Tongue (tissue), 3 donors: ENCODE measurements at places on chromosomes 5 and 9.

- DNase-seq: no peak
Observed at GRCh38 chr5:67383451-67383850, 186.9 kb upstream of the CD180 start.

DNA sequence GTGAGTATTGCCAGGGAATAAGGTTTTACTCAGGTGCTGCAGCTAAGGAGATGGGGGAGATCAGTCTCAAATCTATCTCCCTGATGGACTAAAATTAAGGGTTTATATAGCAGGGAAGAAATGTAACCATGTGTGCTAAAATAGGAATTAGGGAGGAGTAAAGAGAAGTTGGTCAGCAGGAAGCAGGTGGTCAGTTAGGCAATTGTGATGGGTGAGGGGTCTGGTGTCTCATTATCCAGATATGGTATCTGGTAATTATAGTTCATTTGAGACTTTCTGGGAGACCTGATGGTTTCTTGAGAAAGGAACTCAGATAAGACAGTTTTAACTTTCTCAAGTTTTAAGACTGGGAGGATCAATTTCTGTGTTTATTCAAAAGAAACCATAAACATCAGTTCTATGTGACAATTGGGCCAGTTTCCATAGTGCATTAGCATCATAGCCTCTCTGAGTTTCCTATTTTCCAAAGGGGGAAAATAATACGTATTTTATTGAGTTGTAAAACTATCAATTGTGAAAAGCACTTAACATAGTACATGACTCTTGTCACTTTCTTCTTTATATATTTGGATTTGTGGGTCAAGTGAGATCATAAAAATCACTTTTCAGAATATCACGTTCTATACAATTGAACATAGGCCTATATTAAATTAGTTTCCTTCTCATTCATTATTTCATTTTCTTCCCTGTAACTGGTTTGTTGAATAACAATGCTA, 115.9 kb downstream of the ZSWIM6 start:
- DNase-seq: no peak

DNA sequence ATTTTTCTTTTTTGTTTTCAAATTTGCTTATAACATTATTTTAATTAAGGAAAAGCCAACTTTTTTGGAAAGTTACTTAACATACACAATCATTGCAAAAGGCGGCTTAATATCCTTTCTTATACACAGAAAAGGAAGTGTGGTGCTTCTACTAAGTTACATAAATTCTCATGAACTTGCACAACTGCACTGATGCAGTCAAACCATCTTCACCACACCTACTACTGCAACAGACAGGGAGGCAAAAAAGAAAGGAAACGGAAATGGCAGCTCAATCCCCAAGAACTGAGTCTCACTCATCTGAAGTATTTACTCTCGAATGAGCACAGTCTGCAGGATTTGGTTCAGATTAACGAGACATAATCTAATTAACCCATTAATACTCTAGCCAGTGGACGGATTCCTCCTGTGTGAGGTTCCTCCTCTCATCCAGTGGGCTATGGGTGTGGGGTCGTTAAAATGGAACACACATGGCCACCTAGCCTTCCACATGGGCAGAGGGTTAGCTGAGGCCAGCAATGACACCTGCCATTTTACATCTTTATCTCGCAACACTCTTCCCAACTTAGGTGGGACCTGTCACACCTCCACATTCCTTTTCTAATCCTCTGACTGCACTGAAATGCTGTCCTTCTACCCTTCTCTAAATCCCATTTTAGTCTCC, 30.0 kb downstream of the GOLM1 start:
- DNase-seq: no peak

- DNase-seq: peak; percentile 93
Observed at GRCh38 chr5:140295414-140295813, 7.5 kb downstream of the PFDN1 start.

- DNase-seq: no peak
Observed at GRCh38 chr5:172052450-172053236, 46.2 kb upstream of the FBXW11 start.

- DNase-seq: no peak
Observed at GRCh38 chr5:159811712-159812111, 104.6 kb upstream of the ADRA1B start.

GRCh38 chr9:82421498-82421897, 432.9 kb downstream of the SPATA31D1 start:
- peak; percentile 38 for DNase-seq

DNA sequence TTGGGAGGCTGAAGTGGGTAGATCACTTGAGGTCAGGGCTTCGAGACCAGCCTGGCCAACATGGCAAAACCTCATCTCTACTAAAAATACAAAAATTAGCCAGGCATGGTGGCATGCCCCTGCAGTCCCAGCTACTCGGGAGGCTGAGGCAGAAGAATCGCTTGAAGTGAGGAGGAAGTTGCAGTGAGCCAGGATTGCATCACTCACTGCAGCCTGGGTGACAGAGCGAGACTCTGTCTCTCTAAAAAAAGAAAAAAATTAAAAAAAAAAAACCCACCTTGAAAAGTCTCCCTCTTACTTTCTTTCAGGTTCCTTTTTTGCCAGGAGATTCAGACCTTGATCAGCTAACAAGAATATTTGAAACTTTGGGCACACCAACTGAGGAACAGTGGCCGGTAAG, 34.2 kb downstream of the CDK7 start:
- no peak for DNase-seq

DNA sequence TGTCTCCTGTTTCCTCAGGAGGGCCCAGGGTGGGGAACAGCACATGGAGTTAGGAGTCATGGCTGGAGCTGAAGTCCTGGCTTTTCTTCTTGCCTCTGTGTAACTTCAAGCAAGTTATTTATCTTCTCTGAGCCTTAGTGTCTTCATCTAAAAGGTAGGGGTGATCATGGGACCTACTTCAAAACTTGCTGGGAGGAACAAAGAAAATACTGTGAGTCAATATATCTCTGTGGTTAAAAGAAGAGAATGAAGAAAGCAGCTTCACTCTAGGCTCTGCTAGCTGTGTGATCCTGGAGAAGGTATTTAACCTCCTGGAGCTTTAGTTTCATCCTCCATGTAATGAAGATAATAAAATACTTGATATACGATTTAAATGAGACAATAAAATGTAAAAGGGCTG, 26.5 kb downstream of the AFAP1L1 start:
- DNase-seq: no peak

GRCh38 chr5:134207696-134208095, 18.2 kb downstream of the PPP2CA start:
- DNase-seq: no peak

DNA sequence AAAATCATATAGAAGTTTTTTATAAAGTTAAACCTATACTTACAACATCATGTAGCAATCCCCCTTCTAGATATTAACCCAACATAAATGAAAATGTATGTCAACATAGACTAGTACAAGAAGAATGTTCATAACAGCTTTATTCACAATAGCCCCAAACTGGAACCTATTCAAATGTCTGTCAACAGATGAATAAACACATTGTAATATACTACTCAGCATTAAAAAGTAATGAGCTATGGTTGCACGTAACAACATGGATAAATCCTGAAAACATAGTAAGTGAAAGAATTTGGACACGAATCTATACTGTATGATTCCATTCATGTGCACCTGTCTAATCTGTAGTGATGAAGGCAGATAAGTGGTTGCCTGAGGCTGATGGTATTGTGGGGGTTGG, 73.9 kb downstream of the CSNK1G3 start:
- no peak for DNase-seq

DNA sequence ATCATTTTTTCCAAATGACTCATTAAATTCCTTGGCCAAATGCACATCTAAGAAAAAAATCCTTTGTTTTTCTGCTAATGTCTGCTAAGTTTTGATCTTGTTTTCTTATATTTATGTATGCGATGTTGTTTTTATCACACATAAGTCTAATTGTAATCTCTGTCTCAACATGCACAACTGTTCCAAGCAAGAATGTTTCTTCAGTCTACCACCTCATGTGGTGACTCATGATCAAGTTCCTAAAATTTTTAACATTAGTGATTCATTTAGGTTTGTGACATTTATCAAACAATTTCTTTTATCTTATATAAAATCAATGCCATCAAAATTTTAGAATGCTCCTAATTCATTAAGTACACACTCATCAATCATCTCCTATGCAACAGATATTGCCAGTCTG, 763.9 kb upstream of the FAM174A start:
- no peak for DNase-seq

- DNase-seq: peak; percentile 85
Observed at GRCh38 chr5:159094745-159095144, 5.0 kb downstream of the EBF1 start.

GRCh38 chr9:134420281-134420845, 94.1 kb downstream of the RXRA start:
- no peak for DNase-seq

DNA sequence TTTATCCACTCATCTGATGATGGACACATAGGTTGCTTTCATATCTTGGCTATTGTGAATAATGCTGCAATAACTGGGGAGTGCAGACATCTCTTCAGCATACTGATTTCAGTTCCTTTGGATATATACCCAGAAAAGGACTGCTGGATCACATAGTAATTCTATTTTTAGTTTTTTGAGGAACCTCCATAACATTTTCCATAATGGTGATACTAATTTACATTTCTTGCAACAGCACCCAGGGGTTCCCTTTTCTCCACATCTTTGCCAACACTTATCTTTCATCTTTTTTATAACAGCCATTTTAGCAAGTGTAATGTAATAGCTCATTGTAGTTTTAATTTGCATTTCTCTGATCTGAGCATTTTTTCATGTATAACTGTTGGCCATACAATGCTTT, 34.1 kb upstream of the NR4A3 start:
- no peak for DNase-seq

GRCh38 chr5:180336234-180337020, 16.7 kb downstream of the GFPT2 start:
- no peak for DNase-seq

- DNase-seq: no peak
Observed at GRCh38 chr5:99379187-99379586, 450.4 kb upstream of the CHD1 start.

- DNase-seq: no peak
Observed at GRCh38 chr5:114435885-114436299, 74.0 kb downstream of the KCNN2 start.

DNA sequence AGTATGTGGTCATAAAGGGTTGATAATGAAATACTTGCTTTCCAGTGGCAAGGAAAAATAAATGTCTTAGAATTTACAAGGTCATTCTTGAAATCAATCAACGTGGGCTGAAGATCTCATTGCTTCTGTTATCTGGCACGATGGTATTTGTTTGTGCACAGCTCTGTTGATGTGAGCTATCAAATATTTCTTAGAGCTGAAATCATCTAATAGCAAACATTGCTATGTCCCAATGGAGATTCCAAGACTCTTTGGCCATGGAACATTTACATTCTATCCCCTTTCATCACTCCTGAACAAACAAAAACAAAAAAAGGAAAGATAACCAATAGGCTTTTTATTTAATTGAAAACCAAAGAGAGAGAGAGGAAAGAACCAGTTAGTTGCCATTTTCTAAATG, 111.5 kb upstream of the CCDC152 start:
- DNase-seq: no peak

DNA sequence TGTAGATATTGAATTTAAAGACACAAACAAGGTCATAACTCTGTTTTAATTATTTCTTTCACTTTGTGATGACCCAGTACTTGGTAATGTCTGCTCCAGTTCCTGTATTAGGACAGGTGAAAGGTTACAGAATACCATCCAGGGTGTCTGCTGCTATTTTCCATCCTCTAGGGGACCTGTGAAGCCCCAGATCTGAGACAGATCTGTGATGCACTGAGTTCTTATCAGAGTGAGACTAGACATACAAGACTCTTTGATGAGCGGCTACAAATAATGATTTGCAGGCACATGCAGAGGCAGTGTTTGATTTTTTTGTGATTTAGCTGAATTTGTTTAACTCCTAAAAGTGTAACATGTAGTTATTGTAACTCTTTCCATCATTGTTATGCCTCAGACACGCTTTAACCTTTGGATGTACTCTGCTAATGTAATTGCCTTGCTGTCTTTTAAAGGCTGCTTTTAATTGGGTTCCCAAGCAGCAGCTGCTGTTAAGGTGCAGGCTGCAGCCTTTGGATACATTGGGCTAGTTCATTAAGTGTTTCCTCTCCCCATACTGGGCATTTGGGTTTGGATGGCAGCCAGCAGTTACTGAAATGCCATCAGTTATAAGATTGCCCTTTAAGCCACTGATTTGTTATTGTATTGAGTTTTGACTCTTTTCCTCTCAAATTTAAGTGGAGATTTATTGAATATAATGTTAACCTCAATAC, 63.3 kb downstream of the RASGRF2 start:
- DNase-seq: no peak

GRCh38 chr5:29005386-29005785, 1967.0 kb upstream of the CDH9 start:
- DNase-seq: no peak

GRCh38 chr5:96771395-96771794, 36.4 kb downstream of the ERAP1 start:
- no peak for DNase-seq

DNA sequence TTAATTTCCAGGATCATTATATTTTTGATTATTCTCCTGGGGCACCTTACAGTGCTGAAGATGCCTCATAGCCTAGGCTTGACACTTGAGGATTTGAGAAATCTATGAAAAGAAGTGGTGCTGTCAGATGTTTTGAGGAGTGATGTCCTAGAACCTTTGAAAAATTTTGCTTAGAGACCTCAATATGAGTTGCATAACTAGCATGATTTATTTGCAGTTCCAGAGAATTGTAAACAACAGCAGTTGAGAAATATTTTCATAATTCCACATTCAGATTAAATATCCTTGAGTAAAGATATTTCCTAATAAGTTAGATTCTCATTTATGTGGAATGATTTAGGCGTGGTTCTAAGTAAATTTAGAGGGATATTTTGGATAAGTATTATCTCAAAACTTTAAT, 225.8 kb downstream of the ADAMTSL1 start:
- no peak for DNase-seq

GRCh38 chr9:27373851-27374250, 76.9 kb upstream of the EQTN start:
- DNase-seq: no peak

GRCh38 chr5:88502179-88503040, 233.8 kb upstream of the TMEM161B start:
- peak; percentile 5 for DNase-seq

- DNase-seq: no peak
Observed at GRCh38 chr9:71250581-71250980, 129.2 kb upstream of the TRPM3 start.

DNA sequence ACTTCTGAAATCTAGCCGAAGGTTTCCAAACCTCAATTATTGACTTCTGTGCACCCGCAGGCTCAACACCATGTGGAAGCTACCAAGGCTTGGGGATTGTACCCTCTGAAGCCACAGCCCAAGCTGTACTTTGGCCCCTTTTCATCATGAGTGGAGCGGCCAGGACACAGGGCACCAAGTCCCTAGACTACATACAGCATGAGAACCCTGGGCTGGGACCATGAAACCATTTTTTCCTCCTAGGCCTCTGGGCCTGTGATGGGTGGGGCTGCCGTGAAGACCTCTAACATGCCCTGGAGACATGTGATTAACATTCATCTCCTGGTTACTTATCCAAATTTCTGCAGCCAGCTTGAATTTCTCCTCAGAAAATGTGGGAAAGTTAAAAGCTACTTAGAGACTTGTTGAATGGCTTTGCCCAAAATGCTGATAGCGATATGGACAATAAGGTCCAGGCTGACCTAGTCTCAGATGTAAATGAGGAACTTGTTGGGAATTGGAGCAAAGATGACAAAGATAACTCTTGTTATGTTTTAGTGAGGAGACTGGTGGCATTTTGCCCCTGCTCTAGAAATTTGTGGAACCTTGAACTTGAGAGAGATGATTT, 34.1 kb upstream of the CPLANE1 start:
- DNase-seq: no peak

- no peak for DNase-seq
Observed at GRCh38 chr5:96626956-96627355, 35.2 kb upstream of the CAST start.

GRCh38 chr5:87367243-87367642, 45.5 kb downstream of the CCNH start:
- no peak for DNase-seq
